ENCODE measurements at places on chromosomes 2 and 18. TPM values are rescaled to one million over a fixed set of nuclear protein-coding genes. Genes with fewer than 3 reads are reported as not detected.

GRCh38 chr2:240572141-240573031 lies 4.1 kb downstream of the RNPEPL1 start:
- DNase-seq, result peak; percentile 68

- DNase-seq, result no peak
These were observed 290.1 kb upstream of the CHAC2 start for GRCh38 chr2:53477517-53477916.

DNA sequence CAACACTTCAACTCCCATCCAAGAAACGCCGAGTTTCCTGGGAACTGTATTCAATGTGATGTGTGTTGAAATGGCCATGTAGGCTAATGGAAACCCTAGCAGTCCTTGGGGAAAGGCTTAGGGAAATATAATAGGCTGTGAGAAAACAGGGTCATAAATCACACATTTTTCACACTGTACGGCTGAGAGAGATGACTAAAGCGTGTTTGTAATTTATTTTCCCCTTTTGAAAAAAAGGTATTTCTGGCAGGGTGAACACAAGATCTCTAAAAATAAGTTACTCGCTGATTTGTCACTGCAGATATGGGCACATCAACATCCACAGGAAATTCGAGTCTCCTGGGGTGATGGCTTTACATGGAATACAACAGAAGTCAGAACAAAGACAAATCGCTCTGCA lies 109.6 kb upstream of the ST6GAL2 start:
- DNase-seq, result no peak

DNA sequence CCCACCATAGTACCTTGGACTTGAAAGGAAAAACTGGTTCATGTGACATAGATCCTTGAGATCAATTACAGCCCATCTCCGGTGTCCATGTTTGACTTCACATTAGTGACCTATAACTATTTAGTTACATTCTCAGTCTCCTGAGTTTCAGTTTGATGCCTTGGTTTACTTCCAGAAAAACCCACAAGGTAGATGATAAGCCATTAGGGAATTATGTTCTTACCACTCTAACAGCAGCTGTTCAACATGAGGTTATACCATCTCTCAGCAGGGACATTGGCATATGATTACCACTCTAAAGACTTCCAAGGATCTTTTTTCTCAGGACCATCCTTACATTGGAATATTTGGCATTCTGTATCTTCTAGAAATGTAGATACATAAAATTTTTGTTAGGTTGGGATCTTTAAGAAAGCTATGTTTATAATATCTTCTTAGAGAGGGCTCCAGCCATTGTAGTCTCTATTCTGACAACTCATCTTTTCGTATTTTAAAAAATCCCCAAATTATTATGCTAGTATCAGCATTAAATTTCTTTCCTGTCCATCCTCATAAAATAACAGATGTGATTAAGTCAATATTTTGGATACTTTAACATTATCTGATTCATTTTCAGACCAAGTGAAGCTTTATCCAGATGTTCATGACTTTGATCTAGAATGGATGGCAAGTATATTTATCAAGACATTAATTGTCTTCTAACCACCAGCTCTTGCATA lies 258.9 kb downstream of the RDH14 start:
- DNase-seq, result no peak

DNA sequence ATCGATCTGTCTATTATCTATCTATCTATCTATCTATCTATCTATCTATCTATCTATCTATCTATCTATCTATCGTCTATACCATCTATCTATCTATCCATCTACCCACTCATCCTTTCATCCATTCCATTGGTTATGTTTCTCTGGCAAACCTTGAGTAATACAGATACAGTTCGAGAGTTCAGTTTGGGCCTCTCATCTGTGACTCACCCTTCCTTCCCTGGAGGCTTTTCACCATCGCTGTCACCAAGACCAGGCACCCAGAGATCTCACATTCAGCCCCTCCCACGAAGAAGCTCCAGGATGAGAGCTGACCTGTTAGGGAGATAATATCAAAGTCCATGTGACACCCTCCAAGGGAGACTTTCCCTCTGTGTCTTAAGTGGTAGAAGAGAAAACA lies 164.1 kb upstream of the CELF4 start:
- DNase-seq, result no peak

GRCh38 chr18:39380866-39381265 lies 1815.3 kb upstream of the CELF4 start:
- DNase-seq, result no peak

DNA sequence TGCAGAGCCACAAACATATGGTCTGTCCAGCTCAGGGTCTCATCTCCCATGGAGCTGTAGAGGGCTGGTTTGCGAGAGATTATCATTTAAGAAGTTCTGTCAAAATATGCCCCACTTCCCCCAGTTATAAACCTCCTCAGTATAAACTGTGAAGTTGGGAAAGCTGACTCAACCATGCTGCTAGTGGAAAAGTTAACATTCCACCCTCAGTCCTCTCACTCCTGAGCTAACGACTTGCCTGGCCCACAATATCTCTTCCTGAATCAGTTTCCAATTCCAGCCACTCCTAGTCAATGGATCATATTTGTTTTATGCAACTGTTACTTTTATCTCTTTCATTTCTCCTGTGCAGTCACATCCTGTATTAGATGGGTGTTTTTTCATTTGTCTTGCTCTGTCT lies 326.2 kb downstream of the SETBP1 start:
- no peak for DNase-seq

DNA sequence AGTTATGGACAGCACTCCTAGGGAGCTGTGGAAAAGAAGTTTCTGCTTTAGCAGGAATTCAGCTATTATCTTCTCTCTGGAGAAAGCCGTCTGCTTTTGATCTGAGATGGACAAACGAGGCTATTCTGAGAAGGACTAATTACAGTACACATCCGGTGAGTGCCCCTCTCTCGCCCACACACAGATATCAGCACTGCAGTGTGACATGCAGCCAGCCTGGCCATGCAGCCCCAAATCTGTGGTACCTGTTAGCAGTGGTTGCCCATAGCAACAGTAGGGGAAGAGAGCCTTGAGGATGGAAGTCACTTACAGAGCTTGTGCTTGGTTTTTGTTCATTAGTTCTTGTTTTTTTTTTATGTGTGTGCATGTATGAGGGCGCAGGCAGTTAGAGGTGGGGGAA lies 73.9 kb upstream of the TRIB2 start:
- DNase-seq, result no peak

DNA sequence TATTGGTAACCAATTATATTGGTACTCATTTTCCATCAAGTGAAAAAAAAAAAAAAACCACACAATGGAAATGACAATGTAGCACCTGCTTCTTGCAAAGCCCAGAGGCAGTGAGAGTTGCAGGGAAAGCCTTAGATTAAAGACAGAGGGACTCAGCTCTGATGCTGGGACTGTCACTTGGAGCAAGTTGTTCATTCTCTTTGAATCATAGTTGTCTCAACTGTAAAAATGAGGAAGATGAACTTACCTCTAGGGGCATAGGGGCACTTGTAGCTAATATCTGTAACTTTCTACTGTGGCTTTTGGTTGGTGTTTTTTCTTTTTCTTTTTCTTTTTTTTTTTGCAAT lies 81.4 kb upstream of the LPIN2 start:
- no peak for DNase-seq

- no peak for DNase-seq
These were observed 4.2 kb upstream of the POU3F3 start for GRCh38 chr2:104849618-104850141.

DNA sequence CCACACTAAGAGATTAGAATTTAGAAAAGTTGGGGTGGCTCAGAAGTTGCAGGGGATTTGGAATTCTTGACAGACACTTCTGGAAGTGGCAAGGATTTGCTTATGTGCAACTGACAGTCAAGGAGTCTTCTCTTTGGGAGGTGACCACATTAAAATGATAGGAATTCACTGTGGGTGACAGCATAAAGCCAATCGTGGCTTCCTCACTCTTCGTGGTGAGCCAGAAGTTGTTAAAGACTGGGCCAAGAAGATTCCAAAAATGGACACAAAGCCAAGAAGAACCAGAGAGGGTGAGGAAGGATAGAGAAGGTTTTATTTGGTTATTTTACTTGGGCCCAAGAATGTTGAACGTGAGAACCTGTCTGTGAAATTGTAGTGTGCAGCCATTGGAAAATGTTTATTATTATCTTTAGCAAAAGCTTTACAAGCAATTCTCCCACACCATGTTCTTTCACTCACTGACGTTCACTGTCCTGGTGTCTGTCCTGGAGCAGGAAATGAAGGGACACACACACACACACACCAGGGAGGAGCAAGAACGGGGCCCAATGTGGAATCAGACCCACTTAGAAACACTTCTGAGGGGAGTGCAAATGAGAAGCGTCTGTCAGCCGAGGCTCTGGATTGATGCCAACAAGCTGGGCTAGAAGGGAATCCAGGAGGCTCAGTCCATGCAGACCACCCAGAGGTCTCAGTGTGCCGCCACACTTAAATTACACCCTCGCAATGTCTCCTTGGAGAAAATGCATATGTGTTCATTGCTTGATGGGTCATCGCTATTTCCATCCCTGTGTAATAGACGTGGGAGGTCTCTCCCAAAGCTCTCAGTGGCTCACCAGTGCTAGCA lies 37.2 kb downstream of the STEAP3 start:
- DNase-seq, result no peak

DNA sequence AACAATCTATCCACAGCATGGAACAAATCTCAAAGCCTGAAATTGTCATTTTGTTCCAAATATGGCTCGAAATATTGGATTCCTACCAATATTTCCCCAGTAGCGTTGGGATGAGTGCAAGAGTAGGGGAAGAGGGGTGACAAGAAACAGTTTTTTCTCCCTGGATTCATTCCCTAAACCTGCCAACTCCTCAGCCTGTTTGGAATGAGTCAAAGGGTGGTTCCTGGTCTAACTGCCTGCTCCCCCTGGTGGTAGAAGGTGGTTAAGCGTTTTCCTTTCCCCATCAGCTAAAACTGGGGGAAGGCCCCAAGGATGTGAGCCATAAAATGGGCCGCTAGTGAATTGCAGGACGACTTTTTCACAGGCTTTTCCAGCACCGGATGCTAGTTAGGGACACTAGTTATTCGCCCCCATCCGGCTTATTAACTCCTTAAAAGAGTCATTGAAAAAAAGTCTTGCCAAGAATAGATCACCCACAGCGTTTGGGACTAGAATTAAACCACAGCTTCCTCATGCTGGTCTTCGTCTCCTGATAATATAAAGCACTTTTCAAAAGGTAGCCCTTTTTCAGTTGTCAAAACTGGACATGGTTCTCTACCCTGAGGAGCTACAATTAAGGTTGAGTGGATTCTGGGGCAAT lies 72.5 kb downstream of the DHRS9 start:
- DNase-seq, result no peak

DNA sequence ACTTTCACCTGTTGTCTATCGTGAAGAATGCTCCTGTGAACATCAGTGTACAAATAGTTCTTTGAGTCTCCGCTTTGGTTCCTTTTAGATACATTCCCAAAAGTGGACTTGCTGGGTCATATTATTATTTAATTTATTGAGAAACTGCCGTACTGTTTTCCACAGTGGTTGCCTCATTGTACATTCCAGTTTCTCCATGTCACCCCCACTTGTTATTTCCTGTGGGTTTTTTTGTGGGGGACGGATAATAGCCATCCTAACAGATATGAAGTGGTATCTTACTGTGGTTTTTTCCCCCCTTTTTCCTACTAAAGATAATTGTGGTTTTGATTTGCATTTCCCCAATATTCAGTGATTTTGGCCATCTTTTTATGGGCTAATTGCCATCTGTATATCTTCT lies 53.8 kb downstream of the SMCHD1 start:
- DNase-seq, result no peak

DNA sequence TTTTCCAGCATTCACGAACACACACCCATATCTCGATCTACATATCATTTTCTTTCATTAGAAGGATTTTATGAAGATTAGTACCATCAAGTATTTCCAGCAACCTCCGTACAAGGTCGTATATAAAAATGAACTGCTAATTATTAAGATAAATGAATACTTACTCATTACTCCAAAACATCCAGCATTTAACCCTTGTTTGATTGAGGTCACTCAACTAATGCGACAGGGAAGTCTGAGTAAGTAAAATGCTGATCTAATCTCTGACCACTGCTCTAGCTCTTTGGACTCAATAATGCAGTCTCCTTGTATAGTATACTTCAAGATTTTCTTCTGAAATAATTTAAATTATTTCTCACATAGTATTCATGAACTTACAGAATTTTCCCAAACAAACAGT lies 2.0 kb downstream of the ABHD3 start:
- no peak for DNase-seq

GRCh38 chr18:37253394-37254235 lies 312.0 kb downstream of the CELF4 start:
- no peak for DNase-seq

GRCh38 chr2:106030287-106031268 lies 163.5 kb downstream of the UXS1 start:
- DNase-seq, result peak; percentile 55

DNA sequence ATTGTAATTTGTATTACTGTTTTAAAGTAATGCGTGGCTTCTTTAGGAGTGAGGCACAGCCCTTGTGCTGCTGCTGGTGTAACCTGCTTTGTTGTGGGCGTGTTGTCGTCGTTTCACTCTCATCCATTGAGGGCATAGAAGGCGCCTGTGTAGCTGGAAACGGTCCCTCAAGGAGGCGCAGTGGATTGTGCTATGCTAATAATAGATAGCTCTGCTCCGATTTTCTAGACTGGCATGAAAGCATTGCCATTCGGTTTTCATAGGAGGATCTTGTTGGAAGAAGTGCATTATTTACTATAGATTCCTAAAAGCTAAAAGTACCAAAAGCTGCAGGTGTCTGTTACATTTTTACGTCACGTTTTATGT lies 17.9 kb downstream of the RAB12 start:
- no peak for DNase-seq

DNA sequence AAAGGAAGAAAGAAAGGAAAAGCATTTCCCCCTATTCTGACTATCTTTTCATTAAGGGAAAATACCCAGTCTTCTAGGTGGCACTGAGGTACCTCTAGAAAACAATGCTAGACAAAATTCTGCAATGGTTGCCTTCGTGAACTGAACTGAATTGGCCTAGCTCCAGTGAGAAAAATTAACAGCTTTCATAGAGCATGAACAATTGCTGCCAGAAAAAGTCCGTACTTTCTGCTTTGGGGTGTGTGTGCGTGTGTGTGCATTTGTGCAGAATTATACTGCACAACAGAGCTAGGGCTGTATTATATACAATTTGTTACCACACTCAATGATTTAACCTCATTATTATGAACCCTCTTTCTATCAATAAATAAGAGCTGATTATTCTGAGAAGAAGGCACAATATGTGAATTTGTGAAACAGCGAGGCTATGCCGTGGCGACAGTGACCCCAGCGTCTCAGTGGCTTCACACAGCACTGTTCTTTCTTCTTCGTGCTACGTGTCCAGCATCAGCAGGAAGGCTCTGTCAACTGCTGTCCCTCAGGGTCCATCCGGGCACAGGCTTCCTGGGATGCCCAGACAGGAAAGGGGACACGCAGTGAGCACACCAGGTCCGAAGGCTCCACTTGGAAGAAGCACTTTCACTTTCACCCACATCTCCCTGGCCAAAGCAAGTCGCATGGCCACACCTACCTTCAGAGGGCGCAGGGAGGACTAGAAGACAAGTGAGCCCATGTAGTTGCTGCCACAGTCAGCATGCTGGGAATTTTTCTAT lies 47.5 kb downstream of the PTGR3 start:
- no peak for DNase-seq

The CHST9 gene
- total RNA-seq, result 0.39 TPM

The ATG9A gene
- total RNA-seq, result 60.5 TPM

The SLC39A10 gene
- total RNA-seq, result 15.4 TPM

The MRPL33 gene
- total RNA-seq, result 82.2 TPM

The CMPK2 gene
- total RNA-seq, result 1.6 TPM

The ACTG2 gene
- 14.6 TPM for total RNA-seq

The ZSWIM2 gene
- total RNA-seq, result not detected

The METAP1D gene
- total RNA-seq, result 2.1 TPM

The UCN gene
- not detected for total RNA-seq

The AQP12A gene
- not detected for total RNA-seq

The MC4R gene
- not detected for total RNA-seq

The HES6 gene
- total RNA-seq, result 5.3 TPM

The GDF7 gene
- 1.9 TPM for total RNA-seq

The NYAP2 gene
- not detected for total RNA-seq

Measured in suprapubic skin (tissue), 4 donors.